ENCODE measurements at places on chromosomes 16 and 17.

GRCh38 chr17:41633556-41634199, 9.3 kb upstream of the KRT17 start:
- no peak for DNase-seq

- DNase-seq: no peak
Observed at GRCh38 chr17:78539781-78540180, 37.4 kb downstream of the DNAH17 start.

GRCh38 chr17:76772842-76773525, 35.1 kb downstream of the MFSD11 start:
- DNase-seq: no peak

DNA sequence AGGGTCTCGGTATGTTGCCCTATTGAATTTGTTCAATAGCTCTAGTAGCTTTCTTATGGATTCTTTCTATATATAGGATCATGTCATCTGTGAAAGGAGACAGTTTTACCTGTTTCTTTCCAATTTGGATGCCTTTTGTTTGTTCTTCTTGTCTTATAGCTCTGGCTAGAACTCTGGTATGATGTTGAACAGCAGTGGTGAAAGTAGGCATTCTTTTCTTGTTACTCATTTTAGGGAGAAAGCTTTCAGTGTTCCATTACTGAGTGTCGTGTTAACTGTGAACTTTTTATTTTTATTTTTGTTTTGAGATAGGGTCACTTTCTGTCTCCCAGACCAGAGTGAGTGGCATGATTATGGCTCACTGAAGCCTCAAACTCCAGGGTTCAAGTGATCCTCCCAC, 21.2 kb downstream of the EFCAB5 start:
- no peak for DNase-seq

DNA sequence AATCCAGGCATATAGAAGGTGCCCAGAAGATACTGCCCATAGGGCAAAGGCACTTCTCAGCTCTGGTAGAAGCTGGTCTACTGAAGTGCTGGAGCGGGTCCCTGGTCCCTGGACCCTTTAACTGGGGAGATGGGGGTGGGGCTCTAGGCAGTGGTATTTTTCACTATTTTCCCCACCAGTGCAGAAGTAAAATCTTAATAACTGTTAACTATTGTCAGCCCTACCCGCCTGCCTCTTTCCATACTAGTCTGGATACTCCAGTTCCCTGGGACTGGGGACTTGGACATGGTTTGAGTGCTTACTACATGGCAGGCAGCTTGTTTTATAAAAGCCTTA, 24.6 kb downstream of the IGF2BP1 start:
- DNase-seq: no peak

- no peak for DNase-seq
Observed at GRCh38 chr17:47719411-47720152, 13.5 kb upstream of the TBX21 start.

DNA sequence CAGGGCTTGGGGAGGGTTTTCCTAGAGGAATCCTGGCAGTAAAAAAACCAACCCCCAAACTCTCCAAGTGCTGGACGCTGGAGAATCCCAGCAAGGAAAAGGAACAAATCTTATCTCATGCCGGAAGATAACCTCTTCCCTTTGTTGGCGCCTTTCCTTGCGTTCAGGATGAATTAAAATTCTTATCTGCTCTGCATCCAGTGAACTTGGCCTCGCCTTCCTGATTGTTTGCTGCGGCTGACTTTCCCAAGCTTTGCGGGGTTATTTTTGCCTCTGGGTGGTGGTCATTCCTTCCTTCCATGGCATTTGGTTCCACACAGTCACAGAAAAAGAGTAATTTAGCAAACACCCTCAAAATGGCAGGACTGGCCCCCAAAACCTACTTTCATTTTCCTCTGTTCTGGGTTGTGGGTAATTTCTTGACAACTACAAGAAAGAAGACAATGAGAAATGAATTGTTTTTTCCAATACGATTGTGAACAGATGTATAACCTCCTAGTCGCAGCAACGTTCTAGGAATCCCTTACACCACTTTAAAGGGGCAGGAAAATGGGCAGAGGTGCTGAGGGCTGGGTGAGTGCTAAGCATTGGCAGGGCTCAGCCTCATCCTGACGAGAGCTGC, 77.8 kb downstream of the MRC2 start:
- no peak for DNase-seq

- DNase-seq: no peak
Observed at GRCh38 chr16:83727018-83727417, 80.8 kb upstream of the HSBP1 start.

DNA sequence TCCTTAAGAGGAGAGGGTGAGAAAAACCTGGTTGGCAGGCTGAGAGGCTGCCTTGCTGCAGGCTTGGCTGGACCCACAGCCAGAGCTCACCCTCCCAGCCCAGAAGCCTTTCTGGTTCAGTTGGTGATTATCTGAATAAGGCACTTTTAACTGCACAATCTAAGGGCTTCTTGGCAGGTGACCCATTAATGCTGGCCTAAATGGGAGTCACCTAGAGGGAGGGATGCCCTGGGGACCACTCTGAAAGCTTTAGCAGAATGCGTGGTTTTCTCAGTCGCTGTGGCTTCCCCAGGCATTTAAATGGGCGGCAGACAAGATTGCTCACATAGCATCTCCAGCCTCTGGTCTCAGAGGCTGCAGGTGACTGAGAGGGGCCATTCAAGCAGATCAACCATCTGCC, 33.2 kb upstream of the SHISA9 start:
- no peak for DNase-seq

- no peak for DNase-seq
Observed at GRCh38 chr17:83146347-83146746, 66.9 kb downstream of the METRNL start.

GRCh38 chr17:60168654-60169053, 18.9 kb downstream of the CA4 start:
- DNase-seq: no peak

GRCh38 chr17:17269926-17270773, 10.9 kb downstream of the COPS3 start:
- DNase-seq: no peak
